ENCODE measurements at places on chromosomes 11 and 22. TPM values are rescaled to one million over a fixed set of nuclear protein-coding genes. Genes with fewer than 3 reads are reported as not detected.

The FOSL1 gene
- 0.58 TPM for total RNA-seq

The IGLL5 gene
- 2.9 TPM for total RNA-seq

GRCh38 chr11:85772695-85773094, 38.2 kb downstream of the SYTL2 start:
- H3K4me3 ChIP-seq, result no peak overlapping the region
- H3K4me1 ChIP-seq, result peaks cover 6% of the 10 kb centered on the region
- no peak overlapping the region for H3K27ac ChIP-seq
- no peaks in the 10 kb centered on the region for H3K36me3 ChIP-seq
- DNase-seq, result no peak
- H3K27me3 ChIP-seq, result no peaks in the 10 kb centered on the region

DNA sequence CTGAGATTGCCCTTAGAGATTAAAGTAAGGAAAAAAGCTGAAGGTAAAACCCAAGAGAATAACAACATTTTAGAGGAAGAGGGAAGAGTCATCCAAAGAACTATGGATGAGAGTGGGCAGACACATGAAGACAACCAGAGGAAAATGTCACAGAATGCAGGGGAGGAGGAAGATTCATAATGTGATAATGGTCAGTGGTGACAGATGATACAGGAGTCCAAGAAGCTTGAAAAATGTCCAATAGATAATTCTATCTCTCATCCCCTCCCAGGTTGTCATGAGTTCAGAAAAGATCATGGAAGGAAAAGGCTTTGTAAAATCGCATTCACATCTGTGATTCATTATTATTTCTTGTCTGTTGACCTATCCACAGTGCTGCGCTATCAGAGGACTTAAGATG, 282.3 kb upstream of the CCDC90B start:
- no peak overlapping the region for H3K4me3 ChIP-seq
- no peaks in the 10 kb centered on the region for H3K4me1 ChIP-seq
- no peaks in the 10 kb centered on the region for H3K27me3 ChIP-seq
- DNase-seq, result no peak

- no peaks in the 10 kb centered on the region for H3K36me3 ChIP-seq
- H3K4me1 ChIP-seq, result no peaks in the 10 kb centered on the region
- no peak overlapping the region for H3K4me3 ChIP-seq
- peaks cover 18% of the 10 kb centered on the region for H3K27me3 ChIP-seq
- no peak overlapping the region for H3K27ac ChIP-seq
These were observed 4.2 kb upstream of the C11orf86 start for GRCh38 chr11:66970807-66971442.

DNA sequence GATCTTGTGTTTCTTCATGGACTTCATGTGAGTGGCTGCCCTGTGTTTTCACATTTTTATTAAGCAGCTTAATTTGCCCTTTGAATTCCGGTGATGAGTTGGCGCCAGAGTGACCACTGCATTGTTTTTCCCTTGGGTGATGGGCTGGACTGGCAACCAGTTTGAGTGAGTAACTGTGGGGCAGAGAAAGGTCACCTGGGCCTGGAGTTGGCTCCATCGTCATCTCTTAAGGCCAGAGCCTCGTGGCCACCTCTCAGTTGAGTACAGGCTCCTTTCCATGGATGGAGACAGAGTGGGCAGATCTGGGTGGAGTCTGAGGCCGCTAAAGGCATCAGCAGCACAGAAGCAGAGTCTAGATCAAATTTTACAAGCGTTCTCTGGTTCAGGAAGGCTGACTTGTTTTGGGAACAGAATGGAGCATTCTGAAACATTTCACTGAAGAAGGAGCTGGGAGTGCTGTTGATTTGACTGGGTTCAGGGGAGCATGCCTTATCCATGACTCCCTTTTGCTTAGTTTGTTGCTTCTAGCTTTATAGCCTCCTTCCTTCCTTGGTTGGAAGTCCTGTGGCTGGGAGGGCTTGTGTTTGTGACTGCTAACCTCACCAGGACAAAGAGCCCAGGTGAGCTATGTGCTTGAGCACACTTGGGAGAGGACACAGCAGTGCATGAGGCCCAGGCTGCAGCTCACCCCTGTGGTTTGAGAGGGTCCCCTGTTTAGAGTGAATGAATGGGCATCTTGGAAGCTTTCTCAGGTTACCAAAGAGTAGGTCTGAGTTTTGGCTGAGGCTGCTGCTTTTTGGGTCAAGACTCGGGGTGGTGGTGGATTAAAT, 7.8 kb downstream of the BCR start:
- peaks cover 7% of the 10 kb centered on the region for H3K4me1 ChIP-seq
- no peak for DNase-seq
- H3K27ac ChIP-seq, result no peak overlapping the region
- no peak overlapping the region for H3K4me3 ChIP-seq
- H3K36me3 ChIP-seq, result peaks cover 19% of the 10 kb centered on the region
